Suprapubic skin (tissue), 4 donors: ENCODE measurements at places on chromosomes 4 and X. TPM values are rescaled to one million over a fixed set of nuclear protein-coding genes. Genes with fewer than 3 reads are reported as not detected.

TCEAL9 gene
- 25.3 TPM for total RNA-seq

MAOA gene
- 129 TPM for total RNA-seq

EREG gene
- 9.4 TPM for total RNA-seq

ARHGAP10 gene
- 32.5 TPM for total RNA-seq

MSMO1 gene
- total RNA-seq: 143 TPM

DNA sequence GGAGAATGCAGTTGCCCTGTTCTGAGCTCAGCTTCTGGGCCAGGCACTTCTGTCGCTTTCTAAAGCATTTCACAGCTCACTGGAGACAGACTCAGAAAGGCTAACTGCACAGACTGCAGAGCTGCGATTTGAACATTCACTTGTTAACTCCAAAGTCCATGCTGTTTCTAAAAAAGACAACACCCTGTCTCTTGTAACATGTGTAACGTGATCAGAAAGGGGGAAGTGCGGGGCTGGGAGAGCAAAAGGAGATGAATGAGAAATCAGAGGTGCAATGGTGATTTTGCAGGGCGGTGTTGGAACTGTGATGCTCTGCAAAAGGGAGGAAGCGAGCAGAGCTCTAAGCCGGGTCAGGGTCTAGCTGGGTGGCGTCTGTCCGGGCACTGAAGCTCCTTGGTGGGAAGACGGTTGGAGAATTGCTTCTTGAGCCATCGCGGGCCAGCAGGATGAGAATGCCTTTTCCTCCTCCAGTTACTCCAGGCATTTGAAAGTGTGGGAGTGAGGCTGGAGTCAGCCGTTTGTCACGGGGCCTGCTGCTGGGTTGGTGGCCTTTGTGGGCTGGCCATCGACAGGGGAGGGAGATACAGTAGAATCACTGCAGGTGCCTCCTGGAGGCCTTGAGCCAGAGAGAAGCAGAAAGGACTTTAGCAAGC is 20.3 kb downstream of the TBC1D14 start:
- DNase-seq: no peak

DNA sequence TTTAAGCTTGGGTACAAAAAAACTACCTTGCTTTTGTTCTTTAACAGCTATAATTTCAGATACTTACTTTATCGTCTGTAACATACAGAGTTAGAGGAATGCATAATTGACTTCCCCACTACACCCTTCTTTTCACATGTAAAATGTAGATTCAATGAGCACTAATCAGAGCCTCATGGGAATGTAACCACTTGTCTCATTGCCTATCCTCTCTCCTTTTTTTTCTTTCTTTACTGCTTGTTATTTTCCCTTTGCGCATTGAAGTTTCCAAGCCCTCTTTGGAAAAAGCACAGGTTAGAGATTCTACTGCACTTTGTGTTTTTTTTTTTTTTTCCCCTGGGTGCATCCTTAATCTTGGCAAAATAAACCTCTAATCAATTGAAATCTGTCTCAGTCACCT is 965.1 kb upstream of the PABPC4L start:
- DNase-seq: no peak

- no peak for DNase-seq
Measured at GRCh38 chrX:101359966-101360365, 11.4 kb upstream of the TIMM8A start.

GRCh38 chr4:54367059-54367458 is 138.0 kb downstream of the PDGFRA start:
- no peak for DNase-seq

- DNase-seq: no peak
Measured at GRCh38 chr4:82739287-82740190, 59.1 kb downstream of the SCD5 start.

DNA sequence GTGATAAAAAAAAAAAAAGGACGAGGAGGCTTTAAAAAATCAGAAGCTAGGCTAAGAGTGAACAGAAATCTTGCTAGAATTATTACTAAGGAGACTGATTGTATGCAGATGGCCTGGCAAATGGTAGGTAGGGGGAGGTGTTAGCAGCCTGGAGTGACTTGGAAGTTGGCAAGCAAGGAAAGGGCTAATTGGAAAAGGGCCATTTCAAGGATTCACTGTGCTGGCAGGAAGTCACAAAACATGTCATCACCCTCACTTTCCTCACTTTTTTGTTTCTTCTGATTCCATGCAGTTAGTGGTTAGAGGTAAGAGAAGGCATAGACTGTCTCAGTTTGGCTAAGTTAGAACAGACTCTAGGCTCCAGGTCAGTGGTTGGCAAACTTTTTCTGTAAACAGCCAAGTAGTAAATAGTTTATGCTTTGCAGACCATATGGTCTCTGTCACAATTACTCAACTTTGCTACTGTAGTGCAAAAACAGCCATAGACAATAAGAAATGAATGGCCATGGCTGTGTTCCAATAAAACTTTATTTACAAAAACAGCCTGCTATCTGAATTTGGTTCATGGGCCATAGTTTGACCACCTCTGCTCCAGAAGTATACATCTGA is 646.5 kb upstream of the ACTRT1 start:
- no peak for DNase-seq

- DNase-seq: peak; percentile 88
Measured at GRCh38 chrX:65644621-65645289, 22.7 kb upstream of the MSN start.

DNA sequence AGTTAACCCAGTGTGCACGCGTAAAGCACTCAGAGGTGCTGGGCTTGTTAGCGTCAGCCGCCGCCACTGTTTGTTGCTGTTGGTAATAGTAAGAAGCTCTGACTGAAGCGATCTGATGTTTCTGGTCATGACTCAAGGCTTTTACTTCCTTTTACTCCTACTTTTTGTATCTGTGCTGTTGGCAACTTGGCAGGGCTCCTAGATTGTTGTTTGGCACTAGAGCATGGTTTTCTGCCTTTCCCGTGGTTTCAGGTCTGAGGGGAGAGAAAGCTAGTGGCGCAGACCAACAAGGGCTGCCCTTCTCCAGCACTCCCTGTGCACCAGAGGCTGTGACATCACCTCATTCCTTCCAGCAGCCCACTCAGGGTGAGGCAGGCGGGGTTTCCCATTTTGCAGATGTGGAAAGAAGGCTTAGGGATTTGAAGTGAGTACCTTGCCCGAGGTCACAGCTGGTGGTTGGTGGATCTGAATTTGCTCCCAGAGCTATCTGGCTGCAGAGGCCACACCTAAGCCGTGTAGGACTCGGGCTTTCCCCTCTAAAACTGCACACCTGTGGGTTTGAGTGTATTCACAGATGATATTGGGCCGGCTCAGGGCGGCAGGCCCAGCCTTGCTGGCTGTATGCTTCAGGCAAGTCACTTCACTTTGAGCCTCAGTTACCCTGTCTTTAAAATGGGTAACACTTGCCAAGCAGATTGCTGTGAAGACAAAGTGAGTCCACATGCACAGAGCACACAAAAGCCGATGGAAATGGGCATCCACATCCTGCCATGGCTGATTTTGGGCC is 51.2 kb upstream of the TADA2B start:
- no peak for DNase-seq

- no peak for DNase-seq
Measured at GRCh38 chrX:9252182-9252581, 212.7 kb upstream of the TBL1X start.

DNA sequence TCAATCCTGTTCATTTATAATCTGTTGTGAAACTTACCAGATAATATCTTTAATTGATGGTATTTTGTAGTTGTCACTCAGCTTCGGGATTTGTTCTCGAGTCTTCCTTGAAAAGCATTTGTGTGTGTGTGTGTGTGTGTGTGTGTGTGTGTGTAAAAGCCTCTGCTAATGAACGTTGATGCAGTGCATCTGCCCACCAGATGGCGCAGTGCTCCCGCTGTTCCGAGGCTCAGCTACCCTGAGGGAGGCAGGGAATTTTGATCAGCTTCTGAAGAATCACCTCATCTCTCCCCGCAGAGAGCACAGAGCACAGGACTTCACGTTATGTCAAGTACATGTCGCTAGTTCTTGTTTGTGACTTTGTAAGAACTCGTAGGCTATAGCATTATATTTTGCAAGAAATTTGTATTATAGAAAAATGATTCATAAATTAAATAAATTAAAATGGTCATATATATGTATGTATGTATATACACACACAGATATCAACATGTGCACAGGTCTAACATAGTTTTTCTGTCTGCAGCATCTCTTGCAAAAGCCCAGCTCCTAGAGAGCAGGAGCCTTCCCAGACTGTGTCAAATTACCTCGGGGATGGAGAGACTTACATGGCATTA is 316.7 kb upstream of the IGFBP7 start:
- DNase-seq: no peak

GRCh38 chr4:185238215-185238681 is 28.9 kb downstream of the SNX25 start:
- DNase-seq: no peak

DNA sequence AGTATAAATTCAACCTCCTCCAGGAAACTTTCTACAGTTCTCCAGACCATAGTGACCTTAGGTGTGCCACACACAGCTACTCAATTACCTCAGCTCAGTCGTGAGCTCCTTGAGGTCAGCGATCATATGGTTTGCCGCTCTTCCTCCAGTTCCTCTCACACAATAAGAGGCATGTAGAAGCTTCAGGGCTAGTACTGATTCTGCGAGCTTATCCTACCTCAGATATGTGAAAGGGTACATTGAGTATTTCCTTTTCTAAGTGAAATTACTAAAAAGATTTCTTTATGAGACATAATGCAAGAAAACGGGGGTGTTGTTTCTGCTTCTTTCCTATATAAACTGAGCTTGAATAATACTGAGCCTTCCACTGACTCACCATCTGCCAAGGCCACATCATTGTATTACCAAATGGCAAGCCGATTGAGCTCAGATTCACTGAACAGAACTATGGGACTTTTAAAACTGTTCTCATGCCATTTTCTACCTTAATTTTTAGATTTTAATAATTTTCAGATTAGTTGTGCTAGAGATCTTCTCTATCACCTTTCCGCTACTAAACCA is 183.1 kb downstream of the HS6ST2 start:
- no peak for DNase-seq

GRCh38 chr4:69408451-69408850 is 87.3 kb downstream of the UGT2B4 start:
- DNase-seq: no peak

- no peak for DNase-seq
Measured at GRCh38 chrX:10404436-10404835, 215.9 kb downstream of the MID1 start.

DNA sequence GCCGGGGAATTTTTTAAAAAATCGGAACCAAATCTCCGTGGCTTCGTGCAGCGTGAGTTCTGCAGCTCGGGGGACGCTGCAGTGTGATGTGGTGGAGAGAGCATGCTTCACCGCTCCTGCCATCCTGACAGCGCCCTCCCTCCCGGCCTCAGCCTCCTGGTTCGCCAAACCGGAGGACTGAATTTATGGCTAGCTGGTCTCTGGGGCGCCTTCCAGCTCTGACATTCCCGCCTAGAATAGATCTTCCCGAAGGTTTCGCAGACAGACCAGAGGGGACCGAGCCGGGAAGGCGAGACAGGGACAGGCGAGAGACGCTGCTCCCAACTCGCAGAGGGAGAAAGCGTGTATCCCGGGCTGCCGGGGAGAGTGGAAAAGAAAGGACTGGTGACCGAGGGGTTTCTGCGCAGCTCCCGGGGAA is 25.9 kb downstream of the HOPX start:
- DNase-seq: peak; percentile 79

DNA sequence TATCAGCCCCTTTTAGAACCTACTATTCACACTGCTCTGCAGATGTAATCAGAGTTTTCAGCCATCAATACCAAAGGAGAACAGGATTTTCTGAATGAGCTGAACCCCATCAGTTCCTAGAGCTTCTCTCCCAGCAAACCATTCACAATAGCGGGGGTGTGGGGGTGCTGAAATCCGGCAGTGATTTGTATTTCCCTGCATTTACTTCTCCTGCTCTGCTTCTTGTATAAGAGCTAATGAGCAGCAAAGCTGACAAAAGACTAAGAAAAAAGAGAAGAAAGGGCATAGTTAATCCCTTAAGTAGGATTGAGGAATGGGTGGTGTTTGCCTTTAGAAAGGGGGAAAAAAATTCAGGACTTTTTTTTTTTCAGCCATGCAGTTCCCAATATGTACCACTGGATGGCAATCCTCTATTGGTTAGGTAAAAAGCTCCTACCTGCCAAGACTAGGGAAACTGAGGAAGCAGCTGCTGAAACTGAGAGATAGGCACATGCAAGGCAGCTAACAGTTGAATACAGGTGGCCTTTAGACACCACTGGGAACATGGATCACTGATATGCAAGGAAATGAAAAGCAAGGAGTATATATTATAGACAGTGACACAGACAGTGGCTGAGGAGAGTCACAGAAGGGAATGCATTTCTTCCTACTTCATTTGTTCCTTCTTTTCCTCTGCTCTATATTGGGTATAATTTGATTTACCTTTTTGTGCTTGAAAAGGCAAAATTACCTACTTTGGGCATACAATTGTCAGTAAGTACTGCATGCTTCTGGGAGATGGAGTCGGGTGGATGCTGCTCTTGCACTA is 217.9 kb downstream of the HS6ST2 start:
- DNase-seq: no peak

DNA sequence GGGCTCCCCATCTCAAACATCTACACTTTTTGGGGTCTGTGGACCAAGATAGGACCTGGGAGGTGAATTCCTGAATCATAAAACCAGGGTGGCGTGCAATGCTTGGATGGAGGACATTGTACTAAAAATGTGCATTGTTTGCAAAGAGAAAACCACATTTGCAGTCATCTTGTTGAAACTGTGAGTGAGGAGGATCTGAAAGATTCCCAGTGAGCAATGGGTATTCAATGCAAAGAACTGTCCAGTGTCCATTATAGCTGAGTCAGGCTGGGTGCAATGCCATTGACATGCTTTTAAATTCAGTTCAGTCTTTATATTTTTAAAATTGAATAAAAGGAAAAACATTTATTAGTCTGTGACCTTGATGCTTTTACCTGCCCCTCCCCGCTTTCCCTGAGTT is 215.7 kb downstream of the STK32B start:
- no peak for DNase-seq

DNA sequence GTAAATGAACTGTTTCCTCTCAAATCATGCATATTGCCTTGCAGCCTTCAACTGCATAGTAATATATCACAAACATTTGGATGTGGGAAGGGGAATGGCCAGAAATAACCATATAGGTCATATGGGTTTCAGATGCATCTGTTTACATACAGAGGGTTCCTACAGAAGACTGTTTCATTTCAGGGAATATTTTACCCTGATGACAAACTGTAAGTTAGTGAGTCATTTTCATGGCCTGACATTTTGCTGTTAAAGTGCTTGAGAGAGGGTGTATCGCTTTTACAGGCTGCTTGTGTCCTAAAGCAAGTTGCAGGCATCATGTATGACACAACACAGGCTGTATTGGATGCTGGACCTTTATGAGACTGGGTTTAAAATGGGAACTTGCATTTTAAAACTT is 25.5 kb upstream of the AMOT start:
- DNase-seq: no peak
